WTC11 (cell line): ENCODE measurements at places on chromosomes 11 and 22.

DNA sequence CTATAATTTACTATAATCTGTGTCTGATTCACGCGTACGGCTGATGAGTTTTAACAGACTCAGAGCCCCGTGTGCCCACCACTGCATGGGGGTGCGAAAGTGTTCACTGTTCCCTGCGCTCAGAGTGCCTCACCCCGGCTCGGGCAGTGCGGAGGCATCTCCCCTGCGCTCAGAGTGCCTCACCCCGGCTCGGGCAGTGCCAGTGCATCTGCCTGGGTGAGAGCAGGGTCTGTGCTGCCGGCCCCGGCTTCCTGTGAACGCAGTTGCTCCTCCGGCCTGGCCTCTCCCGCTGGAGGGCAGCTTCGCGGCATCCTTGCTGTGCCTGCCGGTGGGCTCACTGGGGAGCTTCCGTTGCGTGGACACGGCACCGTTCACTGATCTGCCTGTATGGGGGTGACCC, 14.2 kb downstream of the PTDSS2 start:
- no peak for DNase-seq

DNA sequence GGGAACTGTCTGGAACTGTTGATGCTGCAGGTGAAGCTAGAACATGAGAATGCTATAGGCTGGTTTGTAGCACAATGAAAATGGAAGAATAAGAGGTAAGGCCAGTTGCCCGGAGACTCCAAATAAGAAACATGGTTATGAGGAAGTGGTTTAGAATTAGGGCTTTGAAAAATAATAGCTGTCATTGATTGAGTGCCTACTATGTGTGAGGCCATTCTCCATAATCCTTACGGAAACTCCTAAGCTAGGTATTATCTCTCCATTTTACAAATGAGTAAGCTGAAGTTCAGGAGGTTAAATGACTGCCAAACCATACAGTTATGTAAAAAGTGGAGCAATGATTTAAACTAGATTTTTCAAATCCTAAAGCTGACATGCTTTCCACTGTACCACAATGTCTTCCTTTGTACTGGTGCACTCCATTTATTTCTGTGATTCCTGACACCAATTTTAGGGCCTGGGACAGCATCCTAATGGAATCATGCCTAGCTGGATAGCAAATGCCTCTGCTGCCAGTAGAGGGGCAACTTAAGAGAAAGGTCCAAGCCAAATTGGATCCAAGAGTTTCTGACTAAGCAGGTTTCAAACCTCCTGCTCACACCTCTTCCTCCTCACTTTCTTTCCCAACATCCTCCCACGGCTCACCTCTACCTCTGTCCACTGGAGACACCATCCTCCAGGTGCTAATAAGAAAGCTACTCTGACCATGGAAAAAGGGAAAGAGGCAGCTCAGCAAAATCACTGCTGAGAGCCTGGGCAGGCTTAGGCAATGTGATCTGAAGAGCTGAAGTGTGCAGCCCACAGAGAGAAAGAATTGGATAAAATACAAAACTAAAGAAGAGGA, 46.9 kb upstream of the PICALM start:
- DNase-seq = no peak

GRCh38 chr11:14124350-14124749, 161.8 kb downstream of the SPON1 start:
- no peak for DNase-seq

GRCh38 chr11:103433386-103434072, 324.3 kb downstream of the DYNC2H1 start:
- DNase-seq = no peak

GRCh38 chr11:114440121-114440860, 1.0 kb downstream of the REXO2 start:
- no peak for DNase-seq

DNA sequence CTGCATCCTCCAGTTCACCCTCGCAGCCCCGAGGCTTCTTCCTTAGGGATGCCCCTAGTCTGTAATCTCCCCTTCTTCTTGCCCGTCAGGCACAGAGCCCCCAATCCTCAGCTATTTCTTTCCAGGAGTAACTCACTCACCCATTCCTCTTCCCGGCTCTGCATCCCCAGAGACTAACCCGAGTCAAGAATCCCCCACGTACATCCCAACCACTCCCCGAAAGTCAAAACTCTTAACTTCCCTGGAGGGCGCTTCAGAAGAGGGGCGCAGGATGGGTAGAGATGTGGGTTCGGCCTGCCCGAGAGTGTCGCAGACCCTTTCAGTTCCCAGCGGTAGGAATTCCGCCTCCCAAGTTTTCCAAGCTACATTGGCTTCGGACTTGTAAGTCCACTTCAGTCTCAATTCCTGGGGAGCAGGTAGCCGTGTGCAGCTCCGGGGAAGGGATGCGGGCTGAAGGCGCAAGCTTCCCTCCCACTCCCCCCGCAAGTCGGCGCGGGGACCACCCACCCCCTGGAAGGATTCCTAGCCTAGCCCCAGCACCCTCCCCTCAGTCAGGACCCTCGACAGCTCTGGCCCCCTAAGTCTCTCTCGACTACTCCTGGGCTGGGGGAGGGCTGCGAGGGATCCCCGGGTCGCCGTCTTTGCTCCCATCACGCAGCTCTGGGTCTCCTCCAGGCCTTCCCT, 871 bp downstream of the BDNF start:
- DNase-seq = peak; percentile 33

GRCh38 chr11:2794968-2795322, 90.6 kb downstream of the CDKN1C start:
- DNase-seq = peak; percentile 6

DNA sequence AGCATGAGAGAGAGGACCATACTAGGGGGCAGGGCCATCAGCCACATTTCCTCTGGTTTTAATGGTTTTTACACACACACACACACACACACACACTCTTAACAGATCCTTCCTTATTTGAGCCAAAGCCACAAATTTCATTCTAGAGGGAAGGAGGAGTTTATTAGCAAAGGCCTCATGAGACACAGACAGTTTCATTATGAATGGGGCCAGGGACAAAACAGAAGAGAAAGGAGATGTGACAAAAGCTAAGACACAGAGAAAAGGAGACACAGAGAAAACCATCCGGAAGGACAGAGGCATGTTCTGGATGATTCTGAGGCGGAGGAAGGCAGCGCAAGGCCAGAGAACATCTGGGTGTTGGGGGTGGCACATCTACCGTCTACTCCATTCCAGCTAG, 32.2 kb upstream of the ARFGAP3 start:
- DNase-seq = no peak

- DNase-seq = peak; percentile 60
These were observed at the start of gene KCTD17 for GRCh38 chr22:37051391-37052385. TSS of gene KCTD17 (plus strand) at chr22:37051742. CDS start at chr22:37051761, 19 bp downstream.

DNA sequence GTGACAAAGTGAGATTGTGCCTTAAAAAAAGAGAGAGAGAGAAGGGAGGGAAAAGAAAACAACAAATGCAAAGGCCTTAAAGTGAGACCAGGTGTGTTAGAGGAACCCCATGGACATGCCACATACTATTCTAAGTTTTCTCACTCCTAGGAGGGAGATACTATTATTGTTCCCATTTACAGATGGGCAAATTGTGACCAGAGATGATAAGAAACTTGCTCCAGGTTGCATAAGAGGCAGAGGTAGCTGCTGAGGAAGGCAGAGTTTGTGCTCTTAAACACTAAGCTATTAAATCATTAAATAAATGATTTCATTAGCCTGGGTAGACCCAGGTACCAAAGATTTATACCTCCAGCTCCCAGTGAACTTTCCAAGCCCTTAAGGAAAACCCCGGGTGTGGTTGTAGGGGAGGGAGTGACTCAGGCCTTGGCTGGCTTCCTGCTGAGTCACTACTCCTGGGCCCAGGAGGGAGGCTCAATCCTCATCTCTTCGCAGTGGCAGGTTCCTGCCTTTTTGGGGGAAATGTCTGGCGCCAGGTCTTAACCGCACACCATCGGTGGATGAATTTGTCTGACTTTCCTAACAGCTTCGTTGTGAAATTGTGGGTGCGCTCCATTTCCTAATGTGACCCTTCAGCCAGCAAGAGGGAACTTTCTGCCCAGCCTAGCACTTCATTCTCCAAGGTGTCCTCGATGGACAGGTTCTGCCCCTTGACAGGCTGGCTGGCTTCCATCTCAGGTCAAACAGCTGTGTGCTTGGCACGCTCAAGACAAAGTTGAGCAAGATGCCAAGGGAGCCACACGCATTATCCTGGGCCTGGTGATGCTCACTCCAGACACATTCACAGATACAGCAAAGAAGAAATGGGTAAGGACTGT, 33.4 kb upstream of the PTPRJ start:
- DNase-seq = no peak

- DNase-seq = no peak
These were observed 339.8 kb downstream of the KCNA4 start for GRCh38 chr11:29676993-29677392.

DNA sequence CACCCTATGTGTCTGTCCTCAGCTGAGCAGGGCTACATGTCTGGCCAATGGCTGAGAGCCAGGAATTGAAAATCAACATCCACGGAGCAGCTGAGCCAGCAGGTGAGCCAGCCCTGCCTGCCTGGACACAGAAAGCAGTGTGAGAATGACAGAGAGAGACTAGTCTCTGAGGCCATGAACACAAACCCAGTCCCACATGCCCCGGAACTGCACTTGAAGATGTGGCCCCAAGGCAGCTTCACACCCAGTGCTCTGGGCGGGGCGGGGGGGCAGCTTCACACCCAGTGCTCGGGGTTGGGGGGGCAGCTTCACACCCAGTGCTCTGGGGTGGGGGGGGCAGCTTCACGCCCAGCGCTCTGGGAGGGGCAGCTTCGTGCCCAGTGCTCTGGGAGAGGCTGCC, 37.6 kb downstream of the TRMU start:
- DNase-seq = no peak

DNA sequence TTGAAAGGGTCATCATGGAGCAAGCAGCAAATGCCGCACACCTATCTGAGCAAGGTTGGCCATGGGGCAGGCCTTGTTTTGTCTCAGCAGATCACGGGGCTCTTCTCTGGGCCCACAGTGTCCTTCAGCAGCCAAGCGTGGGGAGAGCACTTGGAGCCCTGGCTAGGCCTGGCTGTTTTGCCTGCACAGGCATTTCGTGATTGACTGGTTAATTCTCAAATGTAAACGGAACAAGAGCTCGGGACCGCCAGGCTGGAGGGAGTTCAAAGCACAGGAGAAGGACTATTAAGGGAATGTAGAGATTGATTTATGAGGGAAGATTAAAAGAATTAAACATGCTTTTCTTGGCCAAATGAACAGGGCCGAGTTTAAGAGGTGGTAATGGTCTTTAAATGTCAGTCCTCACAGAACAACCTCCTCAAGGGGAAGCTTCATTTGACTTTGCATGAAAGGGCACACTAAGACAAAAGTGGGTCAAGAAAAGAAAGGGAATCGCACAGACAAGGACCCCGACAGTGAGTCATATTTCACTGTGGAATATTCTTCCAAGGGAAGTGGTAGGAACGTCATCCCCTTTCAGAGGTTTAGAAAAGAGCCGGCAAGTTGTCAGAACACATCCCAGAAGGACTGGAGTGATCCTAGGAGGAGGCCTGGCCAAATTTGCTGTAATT, 20.7 kb downstream of the SPON1 start:
- DNase-seq = no peak

- no peak for DNase-seq
These were observed 162.2 kb upstream of the MTMR2 start for GRCh38 chr11:96086111-96086510.

DNA sequence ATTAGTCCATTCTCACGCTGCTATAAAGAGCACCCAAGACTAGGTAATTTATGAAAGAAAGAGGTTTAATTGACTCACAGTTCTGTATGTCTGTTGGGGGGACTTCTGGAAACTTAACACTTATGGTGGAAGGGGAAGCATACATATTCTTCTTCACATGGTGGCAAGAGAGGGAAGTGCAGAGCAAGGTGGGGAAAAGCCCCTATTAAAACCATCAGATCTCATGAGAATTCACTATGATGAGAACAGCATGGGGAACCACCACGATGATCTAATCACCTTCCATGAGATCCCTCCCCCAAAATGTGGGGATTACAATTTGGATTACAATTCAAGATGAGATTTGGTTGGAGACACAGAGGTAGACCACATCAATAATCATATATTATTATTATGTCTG, 25.7 kb downstream of the CEP57 start:
- DNase-seq = no peak

- no peak for DNase-seq
These were observed 27.2 kb downstream of the BSX start for GRCh38 chr11:122954455-122954854.

DNA sequence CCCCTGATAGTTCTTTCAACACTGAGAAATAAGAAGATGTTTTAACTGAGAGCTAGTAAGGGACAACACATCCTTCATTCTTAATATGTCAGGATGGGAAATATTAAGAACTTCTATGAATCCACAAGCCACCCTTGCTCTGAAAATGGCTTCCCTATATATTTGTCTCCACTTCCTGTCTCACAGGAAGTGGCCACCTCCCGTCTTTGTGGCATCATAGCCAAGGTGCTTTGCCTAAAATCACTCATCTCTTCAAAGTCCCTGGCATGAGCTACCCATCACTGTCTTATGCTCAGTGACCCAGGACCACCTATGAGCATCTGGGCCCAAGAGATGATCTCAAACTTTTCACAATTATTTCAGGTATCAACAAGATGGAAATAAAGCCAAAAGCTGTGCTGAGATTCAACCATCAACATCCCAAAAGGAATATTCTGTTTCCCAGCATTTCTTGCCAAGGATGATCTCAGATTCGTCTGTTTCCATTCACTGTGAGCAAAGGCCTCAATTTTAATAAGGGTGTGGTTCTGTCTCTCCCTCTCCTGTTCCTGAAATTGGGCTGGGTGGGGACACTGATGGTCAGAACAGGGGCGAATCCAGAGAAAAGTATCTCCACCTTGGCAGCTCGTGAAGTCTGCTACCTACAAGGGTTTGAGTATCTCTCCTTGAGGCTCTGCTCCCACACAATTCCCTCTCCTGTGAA, 493.9 kb downstream of the MN1 start:
- DNase-seq = no peak

GRCh38 chr11:2525166-2525861, 80.5 kb downstream of the KCNQ1 start:
- DNase-seq = peak; percentile 10

GRCh38 chr11:39374963-39375698, 2084.3 kb downstream of the LRRC4C start:
- no peak for DNase-seq

GRCh38 chr22:27435844-27436576, 365.5 kb downstream of the MN1 start:
- DNase-seq = no peak

GRCh38 chr11:100469835-100470234, 217.3 kb upstream of the ARHGAP42 start:
- DNase-seq = no peak

- no peak for DNase-seq
These were observed 1163.0 kb downstream of the FAM181B start for GRCh38 chr11:81570669-81571068.

DNA sequence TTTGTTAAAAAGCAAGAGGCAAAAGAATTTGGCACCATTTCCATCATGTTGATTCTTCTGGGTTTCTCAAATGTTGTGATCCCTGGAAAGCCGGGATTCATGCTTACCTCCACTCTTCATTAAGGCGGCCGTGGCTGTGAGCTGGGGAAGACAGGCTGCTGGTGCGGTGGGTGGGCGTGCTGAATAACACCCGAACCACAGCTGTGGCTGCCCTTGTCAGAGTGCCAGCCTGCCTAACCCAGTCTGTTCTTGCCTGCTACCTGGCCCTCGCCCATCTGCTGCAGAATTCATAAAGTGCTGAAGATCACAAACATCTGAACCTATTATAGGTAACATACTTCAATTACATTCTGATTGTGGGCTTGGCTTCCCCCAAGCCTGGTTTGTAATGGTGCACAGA, 95.8 kb upstream of the RCN1 start:
- DNase-seq = no peak

- DNase-seq = no peak
These were observed 167.6 kb upstream of the MTMR2 start for GRCh38 chr11:96091476-96091875.

- DNase-seq = peak; percentile 53
These were observed 43.3 kb upstream of the EP300 start for GRCh38 chr22:41048791-41049717.
